ENCODE measurements at places on chromosomes 13 and 19.

DNA sequence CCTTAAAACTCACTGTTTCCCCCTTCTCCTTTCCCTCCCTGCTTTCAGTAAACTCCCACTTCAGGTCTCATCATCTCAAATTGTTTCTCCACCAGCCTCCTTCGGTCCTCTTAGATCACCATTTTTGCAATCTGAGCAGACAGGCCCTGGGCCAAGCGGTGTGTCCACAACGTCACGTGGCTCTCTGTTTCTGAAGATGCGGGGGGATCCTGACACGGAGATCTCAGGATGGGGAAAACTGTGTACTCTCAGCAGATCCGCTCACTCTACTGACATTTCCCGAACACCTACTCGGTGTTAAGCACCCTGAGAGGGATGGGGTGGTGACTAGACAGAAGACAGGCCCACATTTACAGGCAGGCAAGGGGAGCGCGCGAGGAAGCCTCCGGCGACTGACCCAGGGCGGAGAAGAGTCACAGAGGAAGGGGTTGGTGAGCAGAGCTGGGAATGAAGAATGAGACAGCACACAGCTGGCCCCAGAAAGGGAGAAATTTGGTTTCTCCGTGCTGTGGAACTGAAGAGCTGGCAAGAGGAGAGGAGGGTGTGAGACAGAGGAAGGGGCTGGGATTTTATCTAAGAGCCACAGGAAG lies 38.8 kb downstream of the SERP2 start:
- no peak for DNase-seq

DNA sequence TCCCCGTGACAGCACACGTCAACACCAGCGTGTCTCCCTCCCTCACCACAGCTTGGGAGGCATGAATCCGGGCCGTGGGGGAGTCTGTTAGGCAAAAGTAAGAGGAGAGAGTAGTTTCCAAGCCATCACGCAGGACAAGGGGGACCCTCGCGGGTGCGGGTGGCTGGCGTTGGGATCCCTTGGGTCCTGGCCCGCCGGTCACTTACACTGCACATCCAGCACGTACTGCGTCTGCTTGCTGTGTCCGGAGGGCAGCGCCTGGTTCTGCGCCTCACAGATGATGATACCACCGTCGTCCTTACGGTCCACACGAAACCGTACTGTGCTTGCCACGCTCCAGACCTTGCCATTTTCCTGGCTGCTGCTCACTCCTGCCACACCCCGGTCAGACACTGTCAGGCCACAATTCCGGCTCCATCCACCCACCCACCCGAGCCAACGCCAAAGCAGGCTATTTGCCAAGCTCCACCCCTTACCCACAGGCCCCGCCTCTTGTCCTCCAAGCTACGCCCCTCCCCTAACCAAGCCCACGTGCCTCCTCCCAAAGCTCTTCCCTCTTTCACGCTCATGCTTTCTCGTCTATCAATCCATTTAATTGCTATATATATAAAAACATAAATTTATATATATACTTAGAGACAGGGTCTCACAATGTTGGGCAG lies 6.6 kb upstream of the ZNF428 start:
- no peak for DNase-seq

DNA sequence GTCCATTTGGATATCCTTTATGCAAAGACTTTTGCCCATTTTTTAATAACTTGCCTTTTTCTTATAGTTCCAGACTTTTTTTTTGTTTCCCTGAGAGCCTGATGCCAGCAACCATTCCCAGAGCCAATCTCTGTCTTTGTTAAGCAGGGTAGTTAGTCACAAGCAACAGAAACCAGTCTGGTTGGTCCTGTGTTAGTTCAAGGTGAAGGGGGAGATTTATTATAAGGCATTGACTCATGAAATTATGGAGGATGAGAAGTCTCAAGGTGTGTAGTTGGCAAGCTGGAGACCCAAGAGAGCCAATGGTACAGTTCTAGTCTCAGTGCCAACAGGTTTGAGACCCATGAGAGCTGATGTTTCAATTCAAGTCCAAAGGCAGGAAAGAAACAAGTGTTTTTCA lies 33.0 kb downstream of the GPR12 start:
- no peak for DNase-seq

GRCh38 chr13:100530671-100531213 lies 57.8 kb downstream of the GGACT start:
- no peak for DNase-seq

- no peak for DNase-seq
These were observed 2.8 kb upstream of the FBXO17 start for GRCh38 chr19:38978326-38978689.

GRCh38 chr13:58476206-58476918 lies 844.8 kb downstream of the PCDH17 start:
- no peak for DNase-seq

- DNase-seq, result peak; percentile 53
These were observed 5.2 kb upstream of the ZNF507 start for GRCh38 chr19:32339988-32340874.

DNA sequence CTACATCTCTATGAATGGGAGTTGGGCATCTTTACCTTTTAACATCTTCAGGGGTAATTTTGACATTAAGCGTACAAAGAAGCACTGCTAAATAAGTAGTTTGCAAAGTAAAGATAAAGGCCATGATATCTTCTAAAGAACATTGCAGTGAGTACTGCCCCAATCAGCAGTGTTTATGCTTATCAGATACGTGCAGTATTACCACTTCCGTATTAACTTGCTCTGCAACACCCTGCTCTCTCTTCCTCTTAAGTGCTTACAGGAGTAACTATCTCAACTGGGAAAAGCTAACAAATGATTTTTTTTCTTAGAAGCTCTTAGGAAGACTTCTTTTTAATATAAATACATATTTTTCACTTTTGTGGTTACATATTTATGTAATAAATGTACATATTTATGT lies 793.7 kb upstream of the SLC10A2 start:
- DNase-seq, result no peak

GRCh38 chr13:61258185-61258584 lies 157.5 kb downstream of the PCDH20 start:
- DNase-seq, result no peak

All from Panc1 (cell line).